ENCODE measurements at places on chromosomes 11 and 22.

DNA sequence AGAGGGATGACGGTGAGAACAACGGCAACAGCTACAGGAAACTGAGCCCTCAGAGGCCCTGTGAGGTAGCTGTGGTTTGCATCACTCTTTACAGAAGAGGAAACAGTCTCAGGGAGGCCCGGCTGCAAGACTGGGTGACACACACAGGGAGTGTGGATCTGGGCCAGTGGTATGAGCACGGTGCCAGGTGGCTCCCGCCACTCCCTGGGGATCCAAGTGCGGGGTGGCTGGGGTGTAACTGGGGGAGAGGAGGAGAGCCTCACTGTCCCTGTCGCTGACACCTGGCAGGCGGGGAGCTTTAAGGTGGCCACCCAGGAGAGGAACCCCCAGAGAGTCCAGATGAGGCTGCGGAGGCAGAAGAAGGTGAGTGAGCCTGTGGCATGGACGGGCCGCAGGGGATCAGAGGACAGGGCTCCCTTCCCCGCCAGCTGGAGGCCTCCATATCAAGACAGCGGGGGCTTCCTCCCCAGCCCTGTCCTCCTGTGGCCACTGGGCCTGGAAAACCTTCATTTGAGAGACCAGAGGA, 5.6 kb downstream of the RGL4 start:
- DNase-seq = no peak

- no peak for DNase-seq
Measured at GRCh38 chr11:16909359-16910035, 104.7 kb downstream of the PLEKHA7 start.

DNA sequence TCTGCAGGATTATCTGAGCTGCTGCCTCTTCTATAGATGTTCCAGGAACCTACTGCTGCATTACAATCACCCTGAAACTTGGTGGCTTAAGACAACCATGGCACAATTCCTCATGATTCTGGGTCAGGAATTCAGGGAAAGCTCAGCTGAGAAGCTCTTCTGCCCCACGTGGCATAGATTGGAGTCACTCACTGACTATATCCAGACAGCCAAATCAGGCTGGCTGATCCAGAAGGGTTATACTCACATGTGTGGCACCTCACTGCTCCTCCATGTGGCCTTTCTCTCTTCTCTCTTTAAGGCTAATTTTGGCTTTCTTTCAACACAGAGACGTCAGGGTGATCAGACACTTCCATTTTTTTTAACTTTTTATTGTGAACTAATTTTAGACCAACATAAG, 125.5 kb downstream of the BBOX1 start:
- DNase-seq = no peak

DNA sequence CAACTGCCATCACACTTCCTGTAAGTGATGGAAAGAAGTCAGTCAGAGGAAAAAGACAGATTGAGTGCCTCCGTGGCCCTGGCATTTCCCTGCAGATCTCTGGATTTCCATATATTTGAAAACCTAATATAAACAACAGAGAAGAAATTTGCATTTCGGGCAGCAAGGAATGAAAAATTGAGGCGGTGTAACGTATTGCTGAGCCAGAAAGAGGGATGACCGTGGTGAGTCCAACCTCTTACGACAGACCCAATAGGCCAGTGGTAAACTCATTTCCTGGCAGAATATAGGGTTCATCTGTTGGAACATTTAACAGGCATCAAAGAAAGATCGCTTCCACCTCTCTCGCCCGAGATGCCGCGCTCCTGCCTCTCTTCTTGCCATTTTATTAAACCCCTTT, 336.5 kb downstream of the MIAT start:
- no peak for DNase-seq

- DNase-seq = no peak
Measured at GRCh38 chr11:128731041-128731663, 37.3 kb downstream of the FLI1 start.

Measured in substantia nigra (tissue), 51 donors.